ENCODE measurements at places on chromosomes 3 and 15.

DNA sequence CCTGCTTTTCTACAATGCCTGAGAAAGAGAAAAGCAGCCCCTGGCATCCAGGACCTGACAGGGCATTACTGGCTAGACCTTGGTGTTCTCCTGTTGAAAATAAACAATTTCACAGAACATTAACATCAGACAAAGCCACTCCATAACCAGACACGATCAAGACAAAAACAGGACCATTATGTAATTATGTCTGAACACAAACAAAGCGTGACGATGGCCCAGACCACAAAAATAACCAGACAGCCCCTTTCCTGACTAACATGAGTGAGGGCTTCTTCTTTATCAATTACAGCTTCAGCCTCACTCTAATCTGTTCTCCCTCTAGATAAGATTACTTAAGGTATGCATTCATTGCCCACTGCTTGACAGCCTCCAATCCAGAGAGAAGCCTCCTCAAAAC is 172.7 kb upstream of the LMCD1 start:
- DNase-seq: no peak

DNA sequence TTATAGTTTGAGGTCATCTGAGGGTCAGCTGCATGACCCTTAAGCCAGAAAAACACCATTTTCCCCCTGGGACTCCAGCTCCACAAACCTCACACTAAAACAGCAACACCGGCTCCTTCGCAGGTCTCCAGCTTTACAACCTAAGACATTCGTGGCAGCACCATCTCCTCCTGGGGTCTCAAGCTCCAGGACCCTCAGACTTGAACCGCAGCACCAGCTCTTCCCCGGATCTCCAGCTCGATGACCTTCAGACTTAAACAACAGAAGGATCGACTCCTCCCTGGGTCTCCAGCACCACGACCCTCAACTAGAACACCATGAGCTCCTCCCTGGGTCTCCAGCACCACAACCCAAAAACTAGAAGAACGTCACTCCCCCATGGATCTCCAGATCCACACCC is 233.7 kb upstream of the CNTN6 start:
- DNase-seq: no peak

- no peak for DNase-seq
Observed at GRCh38 chr3:134617608-134618477, 33.0 kb downstream of the KY start.

DNA sequence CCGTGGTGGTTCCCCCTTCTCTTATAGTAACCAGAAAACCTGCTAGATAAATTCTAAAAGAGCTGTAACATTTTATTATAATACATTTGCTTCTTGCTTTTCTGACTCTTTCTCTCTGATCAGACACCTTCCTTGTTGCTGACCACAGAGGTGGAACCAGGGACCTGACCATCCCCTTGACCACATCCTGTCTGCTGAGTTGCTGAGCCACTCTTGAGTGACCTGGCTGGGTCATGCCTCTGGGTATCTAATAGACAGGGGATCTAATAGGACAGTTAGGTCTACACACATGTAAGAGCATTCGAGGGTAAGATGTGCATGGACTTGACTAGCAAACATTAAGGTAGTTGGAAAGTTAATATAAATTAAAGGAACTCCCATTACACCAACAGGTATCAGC is 22.8 kb upstream of the TRIM59 start:
- DNase-seq: no peak

- DNase-seq: no peak
Observed at GRCh38 chr3:14788644-14789043, 30.1 kb upstream of the FGD5 start.

DNA sequence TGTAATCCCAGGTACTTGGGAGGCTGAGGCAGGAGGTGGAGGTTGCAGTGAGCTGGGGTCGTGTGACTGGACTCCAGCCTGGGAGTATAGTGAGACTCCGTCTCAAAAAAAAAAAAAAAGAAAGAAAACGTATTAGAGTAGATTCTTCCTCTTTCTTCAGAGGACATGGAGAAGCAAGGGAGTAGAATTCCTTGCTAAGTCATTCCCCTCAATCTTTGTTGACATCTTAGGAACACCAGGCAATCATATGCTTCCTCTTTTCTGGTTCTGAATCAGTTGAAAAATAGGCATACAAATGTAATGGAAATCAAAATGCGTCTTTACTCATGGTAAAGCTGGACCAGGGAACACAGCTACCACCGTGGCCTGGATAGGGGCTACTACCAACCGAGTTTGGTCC is 38.3 kb upstream of the ATOSA start:
- no peak for DNase-seq

DNA sequence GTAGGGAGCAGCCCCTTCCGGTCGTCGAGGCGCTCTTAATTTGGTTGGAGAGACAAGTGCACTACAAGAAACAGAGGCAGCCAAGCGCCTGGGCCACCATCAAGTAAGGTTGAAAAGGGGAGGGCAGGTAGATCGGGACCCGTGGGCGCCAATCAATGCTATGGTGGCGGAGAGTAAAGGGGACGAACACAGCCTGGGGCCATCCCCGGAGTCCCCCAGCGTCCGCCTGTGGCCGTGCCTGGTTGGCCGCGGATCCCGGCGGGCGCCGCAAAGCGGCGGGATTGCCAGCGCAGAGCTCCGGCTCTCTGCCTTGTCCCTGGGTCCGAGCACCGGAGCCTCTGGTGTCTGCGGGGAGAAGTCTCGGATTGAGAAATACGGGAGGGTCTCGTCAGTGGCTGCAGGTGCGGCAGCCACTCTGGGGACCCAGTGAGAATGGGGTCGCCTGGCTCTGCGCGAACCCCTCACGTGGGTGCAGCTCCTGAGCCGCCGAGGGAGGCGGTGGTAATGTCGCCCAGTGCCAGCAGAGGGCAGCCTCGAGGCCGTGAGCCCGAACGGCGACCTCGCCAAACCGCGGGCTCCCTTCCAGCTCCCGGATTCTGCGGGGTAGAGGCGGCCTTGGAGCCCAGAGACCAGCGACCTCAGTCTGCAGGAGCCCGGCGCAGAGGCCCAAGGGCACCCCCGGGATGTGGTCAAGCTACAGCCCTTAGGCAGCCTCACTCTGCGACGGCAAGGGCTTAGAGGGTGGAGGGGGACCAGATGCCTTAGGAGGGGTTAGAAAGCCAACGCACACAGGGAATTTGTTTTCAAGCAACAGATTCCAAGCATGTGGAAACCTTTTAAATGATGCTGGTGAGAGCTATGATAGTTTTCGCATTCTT is 10.8 kb downstream of the FOXL2 start:
- peak; percentile 53 for DNase-seq

GRCh38 chr3:46990573-46991374 is 11.3 kb downstream of the NBEAL2 start:
- DNase-seq: no peak

DNA sequence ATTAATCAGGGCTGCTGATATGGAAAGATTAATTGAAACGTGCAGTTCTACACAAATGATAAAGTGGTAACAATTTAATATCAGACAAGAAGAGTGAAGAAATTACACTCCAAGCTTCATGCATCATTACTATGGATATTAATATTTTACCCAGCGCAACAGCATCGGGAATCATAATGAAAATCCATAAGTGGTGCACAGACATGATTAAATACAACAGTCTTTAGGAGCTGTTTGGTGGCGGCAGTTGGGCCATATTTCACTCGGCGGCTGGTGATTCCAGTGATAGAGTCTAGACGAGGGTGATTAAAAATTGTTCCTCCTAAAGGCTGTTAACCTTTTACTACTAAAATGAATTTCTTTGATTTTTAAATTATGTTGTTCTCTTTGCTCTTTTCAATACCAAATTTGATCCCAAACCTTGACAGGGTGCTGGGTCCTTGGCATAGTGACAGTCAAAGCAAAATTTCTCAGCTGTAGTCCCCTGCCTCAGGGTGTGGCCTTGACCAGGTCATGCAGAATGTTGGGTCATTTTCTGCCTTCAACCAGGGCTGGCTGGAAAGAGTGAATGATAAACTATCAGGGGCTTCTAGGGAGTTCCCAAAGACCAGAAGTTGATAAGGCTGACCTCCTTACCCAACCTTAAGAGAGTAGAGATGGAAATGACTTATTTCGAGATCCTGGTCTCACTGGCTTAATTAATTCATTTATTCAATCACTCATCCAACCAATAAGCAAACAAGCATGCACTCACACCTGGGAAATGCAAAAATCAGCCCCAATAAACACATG is 392.0 kb downstream of the IL20RB start:
- no peak for DNase-seq

- DNase-seq: no peak
Observed at GRCh38 chr3:66858656-66859381, 139.3 kb upstream of the KBTBD8 start.

Measured in stimulated activated CD8-positive, alpha-beta memory T cell treated with anti-CD3 and anti-CD28 coated beads, Interleukin-7, amount 100 ng/mL, for 48 hours (primary cell).